Stimulated activated CD4-positive, alpha-beta T cell treated with anti-CD3 and anti-CD28 coated beads, Interleukin-4, amount 100 ng/mL, for 4 hours (primary cell): ENCODE measurements at places on chromosomes 2 and 18.

DNA sequence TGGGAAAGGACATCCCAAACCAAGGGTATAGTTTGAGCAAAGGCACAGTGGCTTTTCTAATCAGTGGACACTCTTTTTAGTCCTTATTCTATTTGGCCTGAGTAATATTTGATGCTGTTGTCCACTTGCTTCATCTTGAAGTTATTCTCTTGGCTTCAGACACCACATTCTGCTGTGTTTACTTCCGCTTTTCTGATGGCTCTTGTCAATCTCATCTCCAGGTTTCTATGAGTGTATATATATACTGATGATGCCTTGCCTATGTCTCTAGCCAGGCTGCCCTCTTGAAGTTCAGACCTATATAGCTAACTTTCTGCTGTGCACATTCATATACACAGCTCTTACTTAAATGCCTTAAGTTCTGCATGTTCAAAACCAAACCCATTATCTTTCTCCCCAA is 83.1 kb downstream of the EFEMP1 start:
- DNase-seq = no peak

DNA sequence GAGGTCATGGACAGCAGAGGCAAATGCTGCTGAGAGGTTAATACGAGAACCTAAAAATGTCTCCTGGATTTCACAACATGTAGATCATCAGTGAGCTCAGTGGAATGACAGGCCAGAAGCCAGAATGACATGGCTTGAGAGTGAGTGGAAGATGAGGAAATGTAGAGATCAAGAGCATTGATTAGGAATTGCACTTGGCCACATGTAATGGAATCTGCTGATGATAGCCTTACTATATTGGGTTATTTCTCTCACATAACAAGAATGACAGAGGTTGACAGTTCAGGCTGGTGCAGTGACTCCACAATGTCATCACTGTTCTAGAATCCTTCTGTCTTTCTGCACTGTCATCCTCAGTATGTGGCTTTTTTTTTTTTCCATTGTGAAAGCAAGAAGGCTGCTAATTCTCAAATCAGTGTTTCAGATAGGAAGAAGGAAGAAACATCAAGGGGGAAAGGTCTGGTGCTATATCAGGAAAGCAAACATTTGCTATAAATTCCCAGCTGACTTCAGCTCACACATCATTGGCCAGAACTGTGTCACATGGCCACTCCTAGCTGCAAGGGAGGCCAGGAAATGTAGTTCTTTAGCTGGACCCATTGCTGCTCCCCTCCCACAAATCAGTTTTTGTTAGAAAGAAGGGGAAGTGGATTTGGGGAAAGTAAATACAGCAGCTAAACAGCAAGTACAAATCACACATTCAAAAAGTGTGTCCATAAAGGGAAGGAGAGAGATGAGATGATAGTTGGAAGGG is 127.2 kb downstream of the FAM161A start:
- no peak for DNase-seq

DNA sequence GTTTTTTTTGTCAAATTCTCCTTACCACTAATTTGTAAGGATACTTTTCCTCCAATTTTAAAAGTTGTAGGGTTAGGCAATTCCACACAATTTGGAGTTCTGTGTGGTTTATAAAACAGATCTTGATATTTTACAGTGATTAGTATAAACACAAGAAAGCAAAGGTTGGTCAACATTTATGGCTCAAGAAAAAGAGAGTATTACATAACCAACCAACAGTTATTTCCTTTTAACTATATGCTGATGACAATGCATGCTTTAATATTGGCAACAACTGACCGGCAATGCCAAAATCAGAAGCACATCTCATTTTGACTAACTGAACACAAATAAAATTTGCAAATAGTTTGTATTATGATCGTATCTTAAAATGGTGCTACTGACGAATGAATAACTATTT is 137.2 kb downstream of the CDH2 start:
- DNase-seq = no peak

DNA sequence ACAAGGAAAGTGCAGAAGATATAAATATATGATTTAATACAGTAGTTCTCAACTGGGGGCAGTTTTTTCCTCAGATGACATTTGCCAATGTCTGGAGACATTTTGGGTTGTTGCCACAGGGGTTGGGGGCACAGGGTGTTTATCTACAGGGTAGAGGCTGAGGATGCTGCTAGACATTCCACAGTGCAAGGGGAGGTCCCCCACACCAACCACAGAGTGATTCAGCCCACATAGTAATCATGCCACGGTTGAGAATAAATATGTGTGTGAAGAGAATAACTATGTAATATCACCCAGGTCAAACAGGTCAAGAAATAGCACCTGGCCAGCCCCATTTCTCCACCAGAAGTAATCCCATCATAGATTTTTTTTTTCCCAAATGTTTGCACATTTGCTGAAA is 17.9 kb downstream of the DYSF start:
- no peak for DNase-seq

- DNase-seq = no peak
Observed at GRCh38 chr18:62331581-62332356, 6.7 kb downstream of the TNFRSF11A start.

- DNase-seq = no peak
Observed at GRCh38 chr2:85181844-85182456, 48.8 kb downstream of the TCF7L1 start.

GRCh38 chr2:60352491-60353405 is 200.7 kb downstream of the BCL11A start:
- no peak for DNase-seq

DNA sequence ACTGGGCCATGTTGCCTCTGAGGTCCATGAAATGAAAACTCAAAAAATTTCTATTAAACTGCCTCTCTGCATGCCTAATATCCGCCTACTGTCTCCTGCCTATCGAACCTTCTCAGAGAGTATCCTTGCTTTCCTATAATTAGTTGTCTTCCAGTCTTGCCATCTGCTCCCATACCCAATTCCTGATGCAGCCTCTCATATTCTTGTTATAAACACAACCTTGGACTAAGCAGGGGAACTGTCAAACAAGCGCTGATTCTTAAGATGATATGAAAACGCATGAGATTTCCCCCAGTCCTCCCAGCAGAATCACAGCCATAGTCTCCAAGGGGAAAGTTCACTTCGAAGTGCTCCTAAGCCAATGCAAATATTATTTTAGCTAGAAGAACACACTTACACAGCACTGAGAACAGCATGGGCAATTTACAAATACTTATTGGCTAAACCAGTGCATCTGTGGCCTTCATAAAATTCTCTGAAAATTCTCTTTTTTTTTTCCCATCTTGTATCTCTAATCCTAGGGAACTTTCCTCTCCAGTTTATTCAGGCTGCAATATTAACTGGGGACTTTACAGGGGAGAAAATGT is 471.6 kb downstream of the MBD2 start:
- DNase-seq = no peak

DNA sequence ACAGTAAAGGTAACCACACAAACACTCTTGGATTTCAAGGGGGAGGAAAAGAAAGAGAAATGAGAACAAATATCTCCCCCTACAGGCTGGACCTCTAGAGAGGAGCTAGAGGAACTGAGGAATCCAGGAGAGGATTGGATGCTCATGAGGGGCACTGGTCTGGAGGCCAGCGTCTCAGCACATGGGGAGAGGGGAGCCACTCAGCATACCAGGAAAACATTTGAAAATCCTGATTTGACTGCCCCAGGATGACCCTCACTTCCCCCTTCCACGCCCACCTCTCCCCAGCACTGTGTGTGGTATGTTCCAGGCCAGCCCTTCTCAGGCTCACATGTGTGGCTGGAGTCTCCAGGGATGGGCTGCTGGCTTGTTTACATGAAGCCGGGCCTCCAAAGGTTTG is 396.8 kb upstream of the ID2 start:
- no peak for DNase-seq

DNA sequence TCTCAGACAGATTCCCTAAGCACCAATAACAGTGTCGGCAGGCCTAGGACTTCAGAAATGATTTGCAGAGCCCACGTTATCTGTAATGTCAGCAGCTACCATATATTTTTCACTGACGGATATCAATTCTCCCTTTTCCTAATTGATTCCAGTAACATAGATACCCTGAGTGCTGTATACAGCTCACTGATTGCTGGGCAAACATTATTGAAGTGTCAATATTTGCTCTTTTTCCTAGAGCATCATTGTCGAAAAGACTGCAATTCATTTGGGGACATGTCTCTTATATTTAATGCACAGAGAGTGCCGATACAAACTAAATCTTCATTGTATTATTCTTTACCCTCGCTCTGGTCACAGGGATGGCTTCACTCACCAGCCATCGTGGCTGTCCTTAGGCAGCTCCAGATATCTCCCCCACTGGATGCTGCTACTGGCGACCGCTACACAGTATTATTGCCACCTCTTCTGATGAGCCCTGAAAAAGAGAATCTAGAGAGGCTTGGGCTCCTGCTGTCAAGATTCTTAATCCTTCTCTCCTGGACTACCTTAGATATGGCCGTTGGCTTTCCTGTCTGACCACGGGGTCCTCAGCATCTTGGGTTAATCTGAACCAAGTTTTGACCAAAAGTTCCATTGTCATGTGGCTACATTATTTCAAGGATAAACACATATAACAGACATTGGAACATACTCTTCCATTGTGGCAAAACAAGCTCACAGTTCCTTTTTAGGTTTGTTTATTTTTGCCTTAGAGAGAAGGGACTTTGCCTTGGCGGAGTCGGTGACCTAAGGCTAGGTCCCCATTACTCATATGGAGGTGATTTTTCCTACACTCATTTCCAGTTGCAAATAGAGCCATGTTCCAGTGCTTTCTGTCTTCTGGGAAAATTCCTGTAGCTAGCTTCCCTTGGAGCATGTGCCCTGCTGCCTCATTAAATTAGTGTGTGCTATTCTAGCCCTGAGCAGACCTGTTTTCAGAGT is 105.4 kb downstream of the CPO start:
- DNase-seq = no peak

- no peak for DNase-seq
Observed at GRCh38 chr2:128635361-128635900, 316.8 kb upstream of the HS6ST1 start.

- DNase-seq = no peak
Observed at GRCh38 chr2:75833386-75833785, 122.7 kb upstream of the GCFC2 start.

DNA sequence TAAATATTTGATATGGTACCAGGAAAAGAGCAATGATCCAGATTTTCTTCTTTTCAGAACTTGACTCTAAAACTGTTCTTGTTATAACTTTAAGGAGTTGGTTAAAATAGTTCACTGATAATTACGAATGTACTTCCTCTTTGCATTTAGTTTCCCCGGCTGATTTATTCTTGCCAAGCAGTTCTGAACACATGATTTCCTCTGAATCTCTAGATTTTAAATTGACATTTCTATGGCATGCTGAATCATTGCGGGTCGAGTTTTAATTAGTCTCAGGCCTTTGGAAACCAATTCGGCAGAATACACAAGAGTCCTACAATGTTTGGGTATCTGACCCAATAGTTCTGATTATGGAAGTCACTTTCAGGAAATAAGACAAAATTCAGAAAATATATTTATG is 37.3 kb upstream of the DNAH7 start:
- no peak for DNase-seq

GRCh38 chr18:50439460-50440015 is 64.7 kb downstream of the SKA1 start:
- no peak for DNase-seq

- DNase-seq = no peak
Observed at GRCh38 chr2:159617646-159618045, 1.3 kb upstream of the BAZ2B start.

DNA sequence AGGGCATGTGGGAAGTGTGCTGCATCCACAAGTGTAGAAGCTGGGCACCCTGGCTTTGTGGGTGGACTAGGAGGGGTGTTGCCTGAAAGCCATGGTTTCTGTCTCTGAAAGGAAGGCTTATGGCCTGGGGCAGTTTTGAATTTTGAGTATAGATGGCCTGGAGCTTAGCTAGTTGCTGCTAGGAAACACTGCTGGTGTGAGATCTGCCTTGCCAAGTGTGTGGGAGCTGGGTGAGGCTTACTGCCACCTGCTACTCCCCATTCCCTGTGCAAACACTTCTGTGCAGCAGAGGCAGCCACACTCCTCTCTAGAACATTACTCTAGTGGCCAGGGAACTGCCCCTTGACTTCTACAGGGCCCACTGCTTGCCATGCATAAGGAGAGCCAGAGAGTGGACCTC is 831.7 kb upstream of the LRRTM1 start:
- DNase-seq = no peak

GRCh38 chr2:28709101-28709500 is 42.5 kb upstream of the PPP1CB start:
- DNase-seq = no peak

DNA sequence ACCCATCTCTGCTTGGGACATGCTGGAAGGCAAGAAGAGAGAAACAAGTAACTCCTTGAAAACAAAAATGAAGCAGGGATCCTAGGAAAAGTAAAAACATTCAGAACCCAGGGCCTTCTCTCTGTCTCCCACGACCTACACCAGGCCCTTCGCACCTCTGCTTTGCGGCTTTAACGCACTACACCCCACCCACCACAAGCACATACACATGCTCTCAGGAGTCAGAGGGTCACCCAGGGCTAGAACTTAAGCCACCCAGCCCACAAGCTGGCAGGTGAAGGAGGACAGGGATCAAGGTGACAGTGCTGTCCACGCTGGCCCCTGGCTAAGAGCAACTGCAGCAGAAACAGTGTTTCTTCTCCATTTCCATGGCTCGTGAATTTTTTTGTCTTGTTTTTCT is 72.2 kb downstream of the BCL11A start:
- DNase-seq = no peak

- no peak for DNase-seq
Observed at GRCh38 chr2:128640166-128640844, 321.6 kb upstream of the HS6ST1 start.

DNA sequence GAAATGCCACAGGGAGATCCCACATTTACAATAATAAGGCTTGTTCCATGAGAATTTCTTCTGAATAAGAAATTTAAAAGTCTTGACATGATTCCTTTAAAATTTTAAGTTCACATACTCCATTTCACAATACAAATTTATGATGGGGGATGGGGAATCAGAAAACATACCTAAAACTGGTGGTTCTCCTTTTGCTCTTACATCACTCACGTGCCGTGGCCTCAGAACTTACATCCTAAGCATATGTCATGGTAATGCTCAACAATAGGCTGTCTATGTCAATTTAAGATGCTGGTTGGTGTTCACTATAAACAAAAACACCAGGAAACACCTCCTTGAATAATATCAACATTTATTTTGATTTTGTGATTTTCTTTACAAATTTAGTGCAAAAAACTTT is 12.8 kb downstream of the UPP2 start:
- no peak for DNase-seq

DNA sequence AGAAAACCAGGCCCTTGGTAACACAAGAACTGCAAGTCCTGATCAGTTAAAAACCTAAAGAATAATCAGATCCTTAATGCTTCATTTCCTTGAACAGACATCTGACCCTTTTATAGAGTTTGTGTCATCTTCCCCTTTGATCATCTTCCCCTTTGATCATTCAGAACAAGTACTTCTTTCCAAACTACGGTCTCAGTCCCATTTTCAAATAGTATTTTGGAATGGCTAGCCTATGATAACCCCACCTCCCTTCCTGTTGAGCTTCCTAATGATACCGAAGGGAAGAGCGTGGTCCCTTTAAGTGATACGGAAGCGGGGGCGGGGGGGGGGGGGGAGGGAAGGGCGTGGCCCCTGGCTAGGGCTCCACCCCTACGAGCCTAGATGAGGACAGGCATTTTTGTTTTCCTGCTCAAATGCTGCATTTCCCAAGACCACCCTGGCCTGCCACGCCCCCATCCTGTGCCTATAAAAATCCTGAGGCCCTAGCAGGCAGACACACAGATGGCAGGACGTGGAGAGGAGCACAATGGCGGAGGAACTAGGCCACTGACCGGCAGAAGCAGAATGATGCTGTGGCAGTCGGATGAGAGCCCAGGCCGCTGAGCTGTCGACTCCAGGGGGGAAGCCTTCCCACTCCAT is 24.1 kb upstream of the CHRNA1 start:
- DNase-seq = no peak

- no peak for DNase-seq
Observed at GRCh38 chr2:59900728-59901452, 652.6 kb downstream of the BCL11A start.
